ENCODE measurements at places on chromosomes 2 and 18. TPM values are rescaled to one million over a fixed set of nuclear protein-coding genes. Genes with fewer than 3 reads are reported as not detected.

Gene SLC4A3
- total RNA-seq: not detected

Gene KCNJ3
- total RNA-seq: not detected

Gene MYL12B
- total RNA-seq: 314 TPM

Gene FEV
- not detected for total RNA-seq

Gene AOX1
- not detected for total RNA-seq

Gene ADRA2B
- 0.07 TPM for total RNA-seq

Gene HNRNPLL
- total RNA-seq: 80.6 TPM

Gene RAMP1
- total RNA-seq: 10.7 TPM

Gene DCDC2C
- total RNA-seq: not detected

Gene UPP2
- total RNA-seq: not detected

All from T-helper 2 cell treated with Interferon-gamma antibody and Interleukin-4, amounts not matched to agents 100 ng/mL and 5 ng/mL, for 36 hours (primary cell).